ENCODE measurements at places on chromosomes 3 and 15.

DNA sequence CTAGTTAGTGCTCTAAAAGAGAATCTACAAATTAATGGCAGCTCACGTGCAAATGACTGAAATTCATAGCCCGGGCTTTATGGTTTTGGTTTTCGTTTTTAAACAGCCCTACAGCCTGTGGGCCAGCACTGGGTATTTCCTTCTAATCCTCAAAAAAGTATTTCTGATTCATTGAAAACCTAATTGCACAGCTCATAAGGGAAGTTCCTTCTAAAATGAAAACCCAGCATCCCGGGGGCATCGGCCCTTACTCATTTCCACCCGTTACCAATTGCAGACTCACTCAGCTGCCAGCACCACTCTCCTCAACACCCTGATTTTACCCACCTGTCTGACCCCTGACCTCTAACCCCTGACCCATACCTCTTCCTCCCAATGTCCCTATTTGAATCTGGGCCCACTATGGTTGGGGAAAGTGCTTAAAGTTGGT lies 59.5 kb upstream of the ZNF148 start:
- no peak for DNase-seq

- no peak for DNase-seq
Measured at GRCh38 chr3:145972851-145973250, 188.1 kb downstream of the PLOD2 start.

DNA sequence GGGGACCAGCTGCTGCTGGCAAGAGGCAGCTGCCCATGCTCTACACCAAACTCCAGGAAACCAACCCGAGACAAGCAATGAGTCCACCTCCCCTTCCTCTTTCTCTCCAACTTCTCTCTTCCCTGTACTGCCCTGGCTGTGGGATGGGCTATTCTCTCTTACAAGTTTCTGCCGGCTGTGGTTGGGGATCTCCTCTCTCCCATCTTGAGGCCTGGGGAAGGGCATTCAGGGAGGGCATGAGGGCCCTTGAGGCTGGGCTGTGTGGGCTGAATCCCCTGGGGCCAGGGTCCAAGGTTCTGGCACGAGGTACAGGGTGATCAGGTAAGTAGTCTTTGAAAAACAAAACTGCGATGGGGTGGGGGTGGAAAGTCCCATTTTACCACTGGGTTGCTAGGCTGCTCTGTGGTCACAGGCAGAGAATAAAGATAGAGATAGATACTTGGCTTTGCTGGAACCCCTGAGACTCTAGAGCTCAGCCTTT lies 32.3 kb upstream of the CTSH start:
- DNase-seq, result no peak

GRCh38 chr3:142356818-142357217 lies 91.0 kb downstream of the XRN1 start:
- DNase-seq, result no peak

GRCh38 chr3:176352716-176353334 lies 844.5 kb downstream of the TBL1XR1 start:
- DNase-seq, result no peak

- DNase-seq, result no peak
Measured at GRCh38 chr15:101723171-101723873, 951 bp downstream of the TARS3 start.

DNA sequence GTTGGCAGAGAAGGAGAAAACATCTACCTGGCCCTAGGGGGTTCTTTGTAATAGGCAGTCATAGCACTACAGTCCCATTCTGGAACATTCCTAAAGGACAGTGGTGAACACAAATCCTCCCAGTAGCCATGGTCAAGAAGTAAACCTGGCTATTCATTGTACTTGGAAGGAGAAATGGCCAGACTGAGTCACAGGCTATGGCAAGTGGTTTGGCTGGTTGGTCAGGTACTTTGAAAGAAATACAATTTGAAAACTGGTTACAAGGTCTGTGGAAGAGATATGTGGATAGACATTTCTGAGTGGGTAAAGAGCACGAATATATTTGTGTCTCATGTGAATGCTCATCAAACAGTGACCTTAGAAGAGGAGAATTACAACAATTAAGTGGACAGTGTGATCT lies 33.0 kb upstream of the FAN1 start:
- no peak for DNase-seq

- no peak for DNase-seq
Measured at GRCh38 chr3:40387001-40387894, at the start of gene ENTPD3. ENTPD3 (plus strand) TSS chr3:40387184; CDS start chr3:40388058, 874 bp downstream.

- no peak for DNase-seq
Measured at GRCh38 chr3:33746416-33747116, 28.5 kb upstream of the CLASP2 start.

DNA sequence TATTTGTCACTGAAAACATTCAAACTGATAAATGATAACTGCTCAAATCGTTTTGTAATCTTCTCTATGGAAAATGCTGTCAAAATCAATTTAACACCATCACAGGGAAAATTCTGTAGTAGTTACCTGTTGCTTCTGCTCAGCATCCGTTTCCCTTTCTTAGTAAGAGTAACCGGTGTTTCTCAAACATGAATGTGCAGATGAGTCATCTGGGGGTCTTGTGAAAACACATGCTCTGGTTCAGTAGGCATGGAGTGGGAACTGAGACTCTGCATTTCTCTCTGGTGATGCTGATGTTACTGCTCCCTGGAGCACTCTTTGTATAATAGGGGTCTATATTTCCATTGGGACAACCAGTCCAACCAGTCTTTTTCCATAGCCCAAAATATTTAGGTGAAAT lies 145.1 kb downstream of the SEMA6D start:
- DNase-seq, result no peak

DNA sequence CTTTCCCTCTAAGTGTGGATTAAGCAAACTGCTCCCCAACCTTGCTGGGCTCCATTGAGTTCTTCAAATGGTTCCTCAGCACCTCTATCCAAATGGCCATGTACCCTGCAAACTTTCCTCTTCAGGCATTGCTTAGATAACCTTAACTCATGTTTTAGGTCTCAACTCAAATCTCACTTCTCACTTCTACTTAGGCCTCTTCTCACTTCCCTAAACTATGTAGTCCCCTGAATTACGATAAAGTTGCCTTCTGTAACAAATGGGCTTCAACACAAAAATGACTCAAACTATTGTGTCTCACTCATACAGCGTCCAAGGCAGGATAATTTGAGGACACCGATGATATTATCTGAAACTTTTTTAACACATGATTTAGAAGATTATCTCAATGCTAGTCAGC lies 62.4 kb upstream of the STAC start:
- no peak for DNase-seq

- no peak for DNase-seq
Measured at GRCh38 chr3:124783696-124784095, 53.4 kb downstream of the UMPS start.

DNA sequence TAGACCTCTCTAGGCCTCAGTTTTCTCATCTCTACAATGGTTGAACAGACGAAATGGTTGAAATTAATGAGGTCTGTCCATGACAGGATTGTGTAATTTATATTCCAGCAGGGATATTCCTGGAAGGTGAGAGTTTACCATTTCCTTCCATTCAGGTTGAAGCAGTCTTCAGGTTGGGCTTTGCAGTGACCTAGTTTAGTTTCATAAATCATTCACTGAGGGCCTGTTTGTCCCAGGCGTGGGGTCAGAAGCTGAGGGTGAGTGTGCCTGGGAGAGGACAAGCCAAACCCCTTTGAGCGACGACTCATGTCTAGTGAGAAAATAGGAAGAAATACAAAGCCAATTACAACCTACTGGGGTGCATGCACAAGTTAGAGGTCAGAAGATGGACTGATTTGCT lies 57.2 kb upstream of the CACNA2D3 start:
- no peak for DNase-seq

GRCh38 chr3:72288955-72289691 lies 504.2 kb upstream of the PROK2 start:
- peak; percentile 39 for DNase-seq
